Natural killer cell treated with Interleukin-12 subunit alpha and Interleukin-12 subunit beta and Interleukin-15 and Interleukin-18, amount 100 ng/mL, for 72 hours (primary cell): ENCODE measurements at places on chromosomes 6 and 20. TPM values are rescaled to one million over a fixed set of nuclear protein-coding genes. Genes with fewer than 3 reads are reported as not detected.

Gene C4A
- 13.3 TPM for total RNA-seq

Gene TFAP2D
- not detected for total RNA-seq

DNA sequence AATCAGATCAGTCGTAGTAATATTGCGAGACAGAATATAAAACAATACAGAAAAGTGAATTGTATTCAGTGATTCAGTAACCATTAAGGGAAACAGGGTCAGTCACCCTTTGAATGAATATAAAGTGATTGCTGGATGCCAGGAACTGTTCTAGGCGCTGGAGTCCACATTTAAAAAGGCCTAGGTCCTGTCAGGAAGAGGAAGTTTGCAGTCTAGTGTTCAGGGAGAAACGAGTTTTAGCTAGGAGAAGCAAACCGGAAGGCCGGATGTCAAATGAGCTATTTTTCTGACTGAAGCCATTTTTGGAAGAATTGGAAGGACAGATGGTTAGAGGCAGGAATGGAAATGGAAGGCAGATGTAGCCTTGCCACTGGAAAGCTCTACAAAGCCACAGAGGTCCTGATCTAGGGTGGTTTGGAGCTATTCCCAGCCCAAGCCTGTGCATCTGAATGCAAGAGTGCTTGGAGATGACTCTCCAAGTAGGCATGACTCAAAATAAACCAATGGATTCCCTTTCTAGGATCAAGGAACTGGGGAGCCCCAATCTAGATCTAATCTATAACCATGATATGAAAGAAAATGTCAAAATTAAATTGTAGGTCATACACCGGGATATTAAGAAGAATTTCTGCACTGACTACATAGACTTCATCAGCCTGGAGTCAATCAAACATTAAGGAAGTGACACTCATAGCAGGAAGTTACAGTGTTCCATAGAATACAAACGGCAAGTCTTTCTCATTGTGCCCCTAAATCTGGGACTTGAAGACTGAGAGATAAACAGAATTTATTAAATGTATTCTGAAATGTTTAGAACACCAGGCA, 36.8 kb upstream of the CDKAL1 start:
- H3K4me1 ChIP-seq: no peaks in the 10 kb centered on the region
- H3K27me3 ChIP-seq: peaks cover 5% of the 10 kb centered on the region
- no peak for DNase-seq
- no peak overlapping the region for H3K4me3 ChIP-seq

- H3K4me3 ChIP-seq: no peak overlapping the region
- H3K36me3 ChIP-seq: no peaks in the 10 kb centered on the region
- DNase-seq: no peak
- no peaks in the 10 kb centered on the region for H3K4me1 ChIP-seq
- H3K27ac ChIP-seq: no peak overlapping the region
Measured at GRCh38 chr20:33281550-33282146, 1.4 kb upstream of the BPIFB1 start.
